ENCODE measurements at places on chromosomes 4 and X.

GRCh38 chr4:162151386-162151785, 12.4 kb downstream of the FSTL5 start:
- no peak for DNase-seq

GRCh38 chr4:94576210-94576609, 124.5 kb downstream of the PDLIM5 start:
- no peak for DNase-seq

DNA sequence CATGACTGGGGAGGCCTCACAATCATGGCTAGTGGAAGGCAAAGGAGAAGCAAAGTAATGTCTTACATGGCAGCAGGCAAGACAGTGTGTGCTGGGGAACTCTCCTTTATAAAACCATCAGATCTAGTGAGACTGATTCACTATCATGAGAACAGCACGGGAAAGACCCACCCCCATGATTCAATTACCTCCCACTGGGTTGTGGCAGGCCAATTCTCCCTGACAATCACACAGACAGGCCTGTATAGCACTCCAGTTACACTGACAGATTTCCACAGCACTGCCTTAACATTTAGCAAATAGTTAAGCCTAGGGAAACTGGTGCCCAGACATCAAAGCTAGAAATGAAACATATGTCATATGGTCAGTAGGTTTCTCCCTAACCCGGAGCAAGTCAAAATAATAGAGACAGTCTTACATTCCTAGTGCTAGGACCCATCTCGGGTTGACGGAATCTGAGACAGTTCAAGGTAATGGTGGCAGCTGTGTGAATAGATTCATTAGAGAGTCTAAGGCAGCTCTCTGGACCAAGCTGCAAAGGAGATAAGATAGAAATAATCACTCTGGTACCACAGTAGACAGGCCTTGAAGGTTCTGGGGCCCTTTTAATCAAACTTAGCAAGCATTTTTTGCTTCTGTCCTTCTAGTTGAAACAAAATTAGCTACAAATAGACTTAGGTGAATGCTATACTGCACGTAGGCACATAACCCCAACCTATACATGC, 9.4 kb upstream of the HERC5 start:
- no peak for DNase-seq

GRCh38 chr4:75004755-75005668, 72.1 kb downstream of the PARM1 start:
- no peak for DNase-seq

DNA sequence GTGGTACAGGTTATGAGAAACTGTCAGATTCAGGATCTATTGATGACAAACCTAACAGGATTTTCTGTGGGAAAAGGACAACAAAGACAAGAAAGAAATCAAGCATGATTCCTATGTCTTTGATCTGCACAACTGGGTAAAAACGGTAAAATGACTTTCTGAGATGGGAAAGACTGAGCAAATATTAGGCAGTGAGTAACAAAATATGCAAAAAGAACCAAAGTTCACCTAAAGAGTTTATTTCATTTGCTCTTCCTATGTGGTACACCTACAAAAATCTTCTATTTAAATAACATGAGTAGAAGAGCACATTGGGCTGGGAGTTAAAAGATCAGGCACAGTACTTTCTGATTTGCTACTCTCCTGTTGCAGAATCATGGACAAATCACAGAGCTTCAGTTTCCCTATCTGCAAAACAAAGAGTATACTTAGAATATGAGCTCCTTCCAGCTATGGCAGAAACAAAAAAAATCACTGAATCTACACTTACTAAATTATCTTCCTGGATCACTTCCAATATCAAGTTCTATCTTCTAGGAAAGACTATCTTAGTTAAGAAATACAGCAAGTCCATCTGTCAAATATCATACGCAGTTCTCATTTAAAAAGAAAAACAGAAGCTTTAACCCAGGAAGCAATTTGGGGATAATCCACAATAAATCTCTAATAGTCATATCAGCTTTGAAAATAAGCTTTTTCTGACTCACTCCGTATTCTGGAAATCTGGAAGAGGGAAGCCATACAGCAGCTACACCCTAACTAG, 37.4 kb downstream of the NFXL1 start:
- DNase-seq: no peak

GRCh38 chrX:97639526-97639925, 755.8 kb downstream of the RPA4 start:
- no peak for DNase-seq

DNA sequence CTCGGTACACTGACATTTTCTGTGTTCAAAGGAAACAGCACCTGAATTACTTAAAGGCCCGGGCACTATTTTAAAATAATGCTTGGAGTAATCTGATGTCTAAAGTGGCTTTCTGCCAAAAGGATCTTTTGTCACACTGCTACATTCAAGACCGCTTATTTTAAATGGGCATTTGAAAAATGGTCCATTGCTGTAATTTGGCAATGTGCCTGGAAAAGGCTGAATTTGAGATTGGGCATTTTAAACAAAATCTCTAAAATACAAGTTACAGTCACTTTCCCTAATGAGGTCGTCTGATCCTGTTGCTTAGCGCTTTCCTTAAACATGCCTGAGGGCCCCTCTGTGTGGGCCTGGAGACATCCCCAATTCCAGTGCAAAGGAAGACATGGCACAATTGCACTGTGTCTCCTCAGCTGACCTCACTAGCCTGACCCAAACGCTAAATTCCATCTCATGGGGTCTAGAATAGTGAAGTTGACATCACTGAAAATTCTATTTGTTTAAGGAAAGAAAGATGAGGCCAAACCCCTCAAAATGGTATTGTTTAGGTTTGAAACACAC, 214.2 kb downstream of the GPC3 start:
- no peak for DNase-seq

GRCh38 chrX:69110116-69110530, 55.1 kb downstream of the PJA1 start:
- no peak for DNase-seq

GRCh38 chr4:182877326-182877883, 39.8 kb downstream of the DCTD start:
- no peak for DNase-seq

DNA sequence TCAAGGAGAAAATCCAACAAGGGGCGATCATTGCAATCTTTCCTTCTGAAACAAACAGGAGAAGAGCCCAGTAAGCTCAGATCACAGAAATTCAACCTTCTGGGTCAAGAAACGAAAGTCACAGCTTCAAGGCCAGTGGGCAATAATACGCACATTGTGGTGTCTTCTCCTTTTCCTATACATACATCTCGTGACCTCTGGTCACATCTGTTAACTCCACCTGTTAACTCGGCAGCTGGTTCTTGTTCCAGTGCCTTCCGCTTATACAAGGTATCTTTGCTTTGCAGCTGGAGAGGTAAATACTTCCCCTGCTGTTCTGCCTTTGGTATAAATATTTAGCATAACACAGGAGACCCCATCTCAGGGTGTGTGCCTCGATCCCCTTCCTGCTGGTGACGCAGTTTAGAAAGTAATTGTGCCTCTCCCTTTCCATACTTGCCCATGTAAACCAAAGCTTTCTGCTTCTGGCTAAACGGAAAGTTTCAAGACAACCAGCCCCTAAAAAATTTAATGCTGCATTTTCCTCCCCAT, 45.0 kb downstream of the CCDC149 start:
- no peak for DNase-seq

DNA sequence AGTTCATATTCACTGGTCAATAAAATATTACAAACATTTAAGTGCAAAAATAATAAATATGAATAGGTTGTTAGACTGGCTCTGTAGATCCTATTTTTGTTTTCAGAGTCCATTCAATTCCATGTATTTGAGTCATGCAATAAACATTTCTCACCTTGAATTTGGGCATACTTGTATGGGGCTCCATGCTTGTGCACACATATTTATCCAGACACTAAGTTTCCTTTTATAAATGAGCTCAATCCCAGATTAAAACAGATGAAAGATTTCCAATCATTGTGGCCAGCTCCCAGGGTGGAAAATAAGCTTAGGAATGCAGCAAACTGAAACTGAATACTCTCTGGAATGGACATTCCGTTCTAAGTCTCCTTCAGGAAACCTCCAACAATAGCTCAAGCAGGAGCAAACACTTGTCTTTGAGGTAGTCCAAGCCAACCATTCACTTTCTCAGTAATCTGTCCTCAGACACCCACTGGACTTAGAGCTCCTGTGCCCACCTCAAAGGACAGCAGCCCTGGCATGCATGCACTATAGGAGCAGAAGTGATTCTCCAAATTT, 16.4 kb downstream of the DMD start:
- no peak for DNase-seq

- DNase-seq: no peak
Measured at GRCh38 chr4:157172011-157172410, 48.5 kb upstream of the GRIA2 start.

GRCh38 chr4:86657910-86658309, 63.8 kb downstream of the PTPN13 start:
- DNase-seq: no peak

GRCh38 chrX:118536687-118537461, 41.3 kb downstream of the DOCK11 start:
- DNase-seq: no peak

DNA sequence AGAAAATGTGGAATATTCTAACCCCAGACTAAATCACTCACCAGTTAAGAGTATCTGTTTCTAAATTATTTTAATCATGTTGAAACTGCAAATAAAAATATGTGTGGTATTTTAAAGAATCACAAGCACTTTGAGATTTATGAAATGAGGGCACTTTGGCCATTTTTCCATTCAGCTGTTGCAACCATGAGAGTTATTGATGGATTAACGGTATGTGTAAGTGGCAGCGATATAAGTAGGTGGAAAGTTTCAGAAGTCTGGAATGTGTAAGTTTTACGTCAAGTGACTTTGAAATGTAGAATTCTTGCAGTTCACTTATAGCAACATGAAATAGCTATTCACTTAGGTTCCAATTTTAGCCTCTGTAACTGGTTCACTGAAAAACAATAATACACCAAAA, 905.1 kb upstream of the SLIT2 start:
- no peak for DNase-seq

GRCh38 chrX:121298499-121298898, 251.1 kb downstream of the GLUD2 start:
- DNase-seq: no peak

- no peak for DNase-seq
Measured at GRCh38 chr4:150033081-150033480, 45.2 kb upstream of the DCLK2 start.

DNA sequence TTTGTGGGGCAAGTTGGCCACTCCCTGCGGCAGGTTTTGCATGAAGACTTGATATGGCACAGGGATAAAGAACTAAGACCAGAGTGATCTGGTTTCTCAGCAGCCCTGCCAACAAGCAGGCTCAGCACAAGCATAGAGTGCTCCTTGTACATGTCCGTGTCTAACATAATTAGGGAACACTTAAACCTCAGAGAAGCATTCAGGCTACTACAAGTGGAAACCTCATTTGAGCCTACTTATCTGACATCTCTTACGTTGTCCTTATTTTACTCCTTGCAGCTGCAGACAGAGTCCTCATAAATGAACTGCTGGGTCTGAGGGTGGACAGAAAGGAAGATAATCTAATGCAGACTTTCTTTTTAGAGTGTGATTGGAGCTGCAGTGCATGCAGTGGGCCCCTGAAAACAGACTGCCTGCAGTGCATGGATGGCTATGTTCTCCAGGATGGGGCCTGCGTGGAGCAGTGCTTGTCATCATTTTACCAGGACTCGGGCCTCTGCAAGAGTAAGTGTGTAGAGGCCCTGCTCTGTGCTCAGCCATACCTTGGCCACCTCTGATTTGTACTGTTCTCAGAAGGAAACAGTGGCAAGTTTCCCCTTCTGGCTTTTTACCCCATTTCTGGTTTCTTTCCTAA, 179.1 kb upstream of the ANXA3 start:
- no peak for DNase-seq

- DNase-seq: no peak
Measured at GRCh38 chr4:4864940-4865704, 5.7 kb downstream of the MSX1 start.

- no peak for DNase-seq
Measured at GRCh38 chr4:26077756-26078155, 163.7 kb downstream of the SMIM20 start.

DNA sequence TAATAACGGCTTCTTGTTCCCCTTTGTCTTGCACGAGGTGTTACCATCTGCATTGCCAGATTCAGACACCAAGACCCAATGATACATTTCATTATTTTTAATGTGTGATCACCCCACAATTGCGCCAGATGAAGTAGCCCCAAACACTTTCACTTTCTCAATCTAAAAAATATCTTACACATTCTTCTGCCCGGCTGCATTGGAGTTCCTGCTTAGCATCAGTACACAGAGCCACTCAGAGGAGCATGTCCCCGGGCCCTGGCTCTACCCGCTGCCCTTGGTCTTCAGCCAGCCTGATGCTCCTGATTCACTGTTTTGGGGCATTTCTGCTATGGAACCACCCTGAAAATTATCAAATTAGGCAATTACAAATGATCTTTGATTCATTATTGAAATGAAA, 66.0 kb upstream of the TENM3 start:
- no peak for DNase-seq

- DNase-seq: no peak
Measured at GRCh38 chr4:63922146-63922545, 487.1 kb downstream of the TECRL start.

All from stimulated activated CD8-positive, alpha-beta memory T cell treated with anti-CD3 and anti-CD28 coated beads, Interleukin-15, amount 100 ng/mL, for 48 hours (primary cell).